Left kidney (tissue), 8 donors: ENCODE measurements at places on chromosomes 1 and 21. TPM values are rescaled to one million over a fixed set of nuclear protein-coding genes. Genes with fewer than 3 reads are reported as not detected.

The SPATA46 gene
- polyA plus RNA-seq = 2.2 TPM

The MTARC1 gene
- polyA plus RNA-seq = 26.8 TPM

The RBP7 gene
- polyA plus RNA-seq = 15.3 TPM

The FAM72C gene
- polyA plus RNA-seq = 2.1 TPM

The OR2AK2 gene
- not detected for polyA plus RNA-seq

The SFN gene
- polyA plus RNA-seq = 0.55 TPM

The GRHL3 gene
- 4.6 TPM for polyA plus RNA-seq

The DLGAP3 gene
- 1.9 TPM for polyA plus RNA-seq
